OCI-LY7 (cell line): ENCODE measurements at places on chromosomes 5 and 9.

GRCh38 chr5:134003817-134004625, 754 bp downstream of the VDAC1 start:
- DNase-seq = peak; percentile 65

DNA sequence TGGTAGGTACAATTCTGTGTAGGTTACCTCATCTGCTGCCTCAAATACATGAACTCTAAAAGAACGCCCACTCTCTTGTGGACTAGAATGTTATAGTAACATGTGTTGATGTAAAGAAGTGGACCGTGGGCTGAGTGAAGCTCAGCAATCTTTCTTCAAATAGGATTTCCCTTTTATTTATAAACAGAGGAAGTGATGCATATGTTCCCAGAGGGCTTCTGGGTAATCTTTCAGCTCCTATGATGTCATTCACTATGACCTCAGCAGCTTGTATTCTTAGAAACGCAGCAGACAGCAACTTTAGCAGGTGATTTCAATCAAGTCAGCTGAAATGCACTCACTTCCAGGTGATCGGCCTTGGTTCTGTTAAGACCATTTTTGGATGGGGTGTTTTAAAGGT, 14.4 kb downstream of the F2RL2 start:
- DNase-seq = peak; percentile 55

GRCh38 chr9:76704593-76705204, 59.5 kb upstream of the PCA3 start:
- peak; percentile 77 for DNase-seq

- no peak for DNase-seq
These were observed 188.4 kb downstream of the GLIS3 start for GRCh38 chr9:4111233-4112008.

- no peak for DNase-seq
These were observed 8.6 kb upstream of the OXCT1 start for GRCh38 chr5:41878643-41879478.

- no peak for DNase-seq
These were observed 2.3 kb upstream of the HK3 start for GRCh38 chr5:176901260-176902101.

GRCh38 chr9:117188394-117188793, 226.5 kb downstream of the ASTN2 start:
- no peak for DNase-seq

DNA sequence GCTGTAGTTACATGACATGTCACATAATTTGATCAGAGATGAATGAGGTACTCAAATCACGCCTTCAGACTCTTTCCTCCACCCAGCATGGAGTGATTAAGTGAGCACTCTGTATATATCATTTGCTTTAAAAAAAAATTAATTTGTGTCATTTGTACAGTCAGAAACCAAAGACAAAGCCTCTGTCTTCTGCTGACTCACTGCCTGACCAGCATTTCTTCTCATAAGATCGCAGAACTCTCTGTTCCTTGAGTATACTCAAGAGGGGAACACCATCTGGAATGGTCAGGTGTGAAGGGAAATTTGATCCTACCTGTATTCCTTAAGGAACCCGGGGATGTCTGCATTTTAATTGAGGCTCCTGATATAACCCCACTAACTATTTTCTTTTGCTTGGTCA, 254.4 kb downstream of the FAM114A2 start:
- DNase-seq = no peak

GRCh38 chr9:126376311-126377175, 49.9 kb downstream of the MVB12B start:
- no peak for DNase-seq

- DNase-seq = no peak
These were observed 79.3 kb downstream of the KLHL3 start for GRCh38 chr5:137656558-137656957.

- no peak for DNase-seq
These were observed at the start of gene SNCAIP for GRCh38 chr5:122311961-122312590. Gene SNCAIP (plus strand): TSS chr5:122312237. CDS start chr5:122391135, 78,898 bp downstream.

DNA sequence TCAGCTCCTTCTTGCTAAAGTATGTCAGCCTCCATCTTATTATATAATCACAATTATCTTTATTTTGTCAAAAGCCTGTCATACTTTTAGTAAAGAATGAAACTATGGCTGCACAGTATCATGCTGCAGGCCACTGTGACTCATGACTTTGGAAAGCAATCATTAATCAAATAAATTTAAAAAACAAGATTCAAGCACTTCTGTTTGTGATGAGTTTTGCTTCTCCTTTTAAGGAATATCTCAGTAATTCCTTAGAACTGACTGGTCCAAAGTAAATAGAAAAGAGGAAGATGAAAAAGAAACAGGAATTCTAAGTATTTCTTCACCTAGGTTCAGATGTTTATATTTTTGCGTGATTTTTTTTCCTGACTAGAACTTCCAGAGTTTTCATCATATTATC, 83.1 kb downstream of the EDIL3 start:
- no peak for DNase-seq

- no peak for DNase-seq
These were observed 81.5 kb downstream of the NRG2 start for GRCh38 chr5:139961435-139962157.

- no peak for DNase-seq
These were observed 189.5 kb downstream of the SLCO4C1 start for GRCh38 chr5:102106599-102106998.

DNA sequence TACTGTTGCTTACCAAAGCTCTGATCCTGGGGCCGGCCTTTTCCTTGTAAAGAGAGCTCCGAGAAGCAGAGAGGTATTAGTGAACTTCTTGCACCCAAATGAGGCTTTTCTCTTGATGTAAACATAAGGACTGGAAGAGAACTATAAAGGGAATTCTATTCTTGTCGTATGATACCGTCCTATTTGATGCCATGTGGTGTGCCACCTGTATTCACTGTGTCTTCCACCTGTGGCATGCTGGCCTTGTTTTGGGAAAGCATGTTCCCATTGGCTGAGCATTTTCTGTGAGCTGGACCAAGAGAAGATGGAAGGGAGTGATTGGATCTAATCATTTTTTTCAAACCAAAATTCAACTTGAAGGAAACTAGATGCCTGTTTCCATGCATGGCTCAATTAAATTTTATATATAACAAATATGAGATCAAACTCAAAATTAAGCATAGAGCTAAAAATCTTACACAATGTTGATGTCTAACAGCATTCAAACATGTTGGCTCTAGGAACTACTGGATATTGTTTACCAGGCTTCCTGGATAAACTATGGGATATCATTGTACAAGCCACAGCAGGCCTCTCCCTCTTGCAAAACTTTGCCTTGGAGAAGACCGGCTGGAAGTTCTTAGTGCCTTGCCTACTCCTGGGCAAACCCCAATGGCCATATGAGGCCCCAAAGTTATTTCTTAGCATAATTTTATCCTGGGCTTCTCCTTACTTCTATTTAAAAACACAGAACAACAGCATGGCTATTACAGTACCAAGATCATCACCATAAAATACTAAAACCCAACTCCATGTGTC, 115.3 kb downstream of the TSSK1B start:
- DNase-seq = no peak

- no peak for DNase-seq
These were observed 31.1 kb downstream of the FOXD1 start for GRCh38 chr5:73417303-73418034.

DNA sequence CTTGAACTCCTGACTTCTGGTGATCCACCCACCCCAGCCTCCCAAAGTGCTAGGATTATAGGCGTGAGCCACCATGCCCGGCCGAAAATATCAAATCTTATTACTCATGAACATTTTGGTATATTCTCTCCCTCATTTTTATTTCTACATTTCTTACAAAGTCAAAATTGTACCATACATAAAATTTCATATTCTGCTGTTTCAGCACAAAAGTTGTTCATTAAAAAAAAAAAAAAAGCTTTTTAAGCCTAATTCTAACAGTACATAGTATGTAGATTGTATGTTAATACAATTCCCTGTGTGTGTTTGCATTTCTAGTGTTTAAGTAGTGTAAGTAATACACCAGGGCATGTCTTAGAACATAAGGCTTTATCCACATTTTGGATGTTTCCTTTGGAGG, 14.9 kb downstream of the BNIP1 start:
- DNase-seq = no peak

- no peak for DNase-seq
These were observed 479.9 kb upstream of the ZNF462 start for GRCh38 chr9:106383072-106383471.

- no peak for DNase-seq
These were observed 9.3 kb downstream of the PRLR start for GRCh38 chr5:35220967-35221366.

DNA sequence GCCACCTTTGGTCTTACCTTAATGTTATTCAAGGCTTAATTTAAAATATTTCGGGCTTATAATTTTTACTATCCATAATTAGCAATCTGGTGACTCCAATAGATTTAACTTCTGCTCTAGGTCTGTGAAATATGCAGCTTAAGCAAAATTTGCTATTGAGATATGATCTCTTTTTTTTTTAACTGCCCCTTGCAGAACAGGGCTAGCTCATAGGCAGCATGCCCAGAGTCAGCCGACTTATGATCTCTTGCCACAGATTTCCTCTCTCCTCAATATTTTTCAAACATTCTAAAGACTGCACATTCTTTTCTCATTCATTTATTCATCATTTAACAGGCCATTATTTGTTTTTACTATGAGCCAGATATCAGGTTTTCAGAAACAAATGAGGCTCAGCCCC, 4.5 kb downstream of the TTC23L start:
- DNase-seq = no peak

DNA sequence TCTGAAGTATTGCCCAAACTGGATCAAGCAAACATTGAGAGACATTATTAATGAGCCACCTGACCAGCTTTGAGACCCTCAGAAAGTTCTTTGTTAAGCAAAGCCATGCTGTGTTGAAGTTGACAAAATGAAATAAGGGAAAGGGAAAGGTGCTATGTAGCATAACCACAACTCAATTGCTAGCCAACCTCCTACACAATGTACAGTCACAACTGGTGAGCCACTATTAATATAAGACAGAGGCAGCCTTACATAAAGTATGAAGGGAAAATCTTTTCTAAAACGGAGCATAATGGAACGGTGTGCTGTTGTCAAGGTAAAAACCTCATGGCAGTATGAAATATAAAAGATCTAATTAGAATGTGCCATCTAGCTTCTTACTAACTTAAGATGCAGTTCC, 375.8 kb upstream of the ST8SIA4 start:
- no peak for DNase-seq

DNA sequence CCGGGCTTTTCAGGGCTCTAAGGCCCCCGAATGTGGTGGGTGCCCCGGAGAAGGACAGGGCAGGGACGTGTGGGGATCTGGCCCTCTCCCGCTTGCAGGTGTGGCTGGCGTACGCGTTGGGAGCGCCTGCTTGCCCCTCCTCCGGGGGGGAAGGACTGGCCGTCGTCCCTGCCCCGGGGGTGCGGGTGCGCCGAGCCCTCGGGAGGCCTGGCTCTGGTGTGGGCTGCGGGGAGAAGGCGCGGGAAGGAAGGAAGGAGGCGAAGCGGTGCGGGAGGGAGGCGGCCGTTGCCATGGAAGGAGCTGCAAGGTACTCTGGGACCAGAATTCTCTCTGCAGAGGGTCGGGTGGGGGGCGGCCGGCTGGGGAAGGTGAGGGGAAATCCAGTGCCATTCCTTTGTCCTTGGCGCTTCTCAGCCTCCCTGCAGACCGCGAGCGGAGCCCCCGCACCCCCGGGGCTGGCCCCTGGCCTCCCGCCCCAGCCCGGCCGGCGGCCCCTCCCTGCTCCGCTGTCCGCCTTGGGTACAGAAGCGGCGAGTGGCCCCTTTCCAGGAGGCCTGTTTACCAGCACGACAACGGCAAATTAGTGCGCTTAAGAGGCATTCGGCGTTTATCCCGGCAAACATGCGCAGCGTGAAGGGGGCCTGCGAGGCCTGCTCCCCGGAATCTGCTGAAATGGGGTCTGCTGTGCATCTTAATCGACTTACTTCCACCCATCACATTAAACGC, 67.1 kb upstream of the UNC5A start:
- DNase-seq = no peak

DNA sequence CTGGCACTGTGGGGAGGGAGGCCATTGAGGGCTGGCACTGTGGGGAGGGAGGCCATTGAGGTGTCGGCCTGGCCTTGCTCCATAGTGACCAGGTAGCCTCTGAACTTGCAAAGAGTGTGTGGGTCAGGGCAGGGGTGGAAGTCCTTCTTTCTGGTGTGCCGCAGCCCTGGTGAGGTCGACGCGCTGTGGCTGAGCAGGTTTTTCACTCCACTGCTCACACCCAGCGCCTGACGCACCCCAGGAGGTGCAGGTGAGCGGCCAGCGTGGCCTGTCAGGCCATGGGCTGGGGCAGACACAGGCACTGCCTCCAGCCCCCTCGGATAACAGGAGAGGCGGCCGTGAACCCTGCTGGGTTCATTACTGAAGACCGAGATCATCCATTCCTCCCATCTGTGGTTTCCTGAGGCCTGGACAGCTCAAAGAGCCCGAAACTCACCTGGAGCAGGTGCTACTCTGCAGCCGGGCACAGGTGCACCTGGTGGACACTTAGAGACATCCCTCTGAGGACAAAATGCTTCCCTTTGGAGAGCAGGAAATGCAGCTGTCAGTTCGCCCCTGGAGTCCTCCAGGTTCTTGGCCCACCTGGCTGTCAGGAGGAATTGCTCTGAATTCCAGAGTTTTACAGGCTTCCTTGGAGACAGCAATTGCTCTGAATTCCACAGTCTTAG, 32.4 kb downstream of the LHX3 start:
- DNase-seq = no peak

GRCh38 chr5:84535281-84535680, 150.6 kb upstream of the EDIL3 start:
- DNase-seq = no peak

GRCh38 chr5:150065886-150066285, 20.5 kb downstream of the CSF1R start:
- no peak for DNase-seq

- no peak for DNase-seq
These were observed 98.6 kb upstream of the TLE1 start for GRCh38 chr9:81787747-81788632.

DNA sequence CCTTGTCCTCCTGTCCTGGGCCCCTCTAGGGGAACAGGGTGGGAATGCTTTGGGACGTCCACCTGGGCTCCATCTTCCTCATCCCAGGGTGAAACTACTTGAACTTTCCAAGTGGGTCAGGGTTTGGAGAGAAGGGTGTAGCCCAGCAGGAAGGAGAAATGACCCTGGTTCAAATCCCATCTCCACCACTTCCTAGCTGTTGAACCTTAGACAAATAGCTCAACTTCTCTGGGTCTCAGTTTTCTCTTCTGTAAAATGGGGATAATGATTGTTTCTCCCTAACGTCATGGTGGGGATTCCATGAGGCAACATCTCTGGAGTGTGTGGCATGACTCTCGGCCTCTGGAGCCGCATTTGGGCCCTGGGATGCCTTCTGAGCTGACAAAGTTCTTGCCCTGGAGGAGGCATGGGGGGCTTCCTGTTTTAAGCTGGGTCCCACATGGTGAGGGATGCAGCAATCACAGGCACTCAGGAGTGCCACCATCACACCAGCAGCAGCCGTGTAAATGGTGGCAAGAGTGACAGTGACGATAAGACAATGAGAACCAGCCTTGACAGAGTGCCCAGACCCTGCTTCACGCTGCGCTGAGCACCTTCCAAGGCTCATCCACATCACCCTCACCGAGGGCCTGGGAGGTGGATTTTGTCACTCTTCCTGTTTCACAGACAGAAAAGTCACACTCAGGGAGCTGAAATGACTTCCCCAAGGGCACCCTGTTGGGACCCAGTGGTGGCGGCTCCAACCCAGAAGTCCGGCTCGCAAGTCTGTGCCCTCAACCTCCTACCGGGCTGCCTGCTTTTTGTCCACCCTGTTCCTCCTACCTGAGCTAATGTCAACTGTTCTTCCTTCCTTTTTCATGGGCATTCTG, 69.5 kb upstream of the IER5L start:
- DNase-seq = no peak

- DNase-seq = no peak
These were observed 340.4 kb downstream of the TENT4A start for GRCh38 chr5:7053528-7054209.

GRCh38 chr5:173869316-173869715, 18.8 kb upstream of the CPEB4 start:
- DNase-seq = no peak
